ENCODE measurements at places on chromosomes 11 and 22. TPM values are rescaled to one million over a fixed set of nuclear protein-coding genes. Genes with fewer than 3 reads are reported as not detected.

- no peak for DNase-seq
These were observed 19.1 kb downstream of the DCPS start for GRCh38 chr11:126322996-126323395.

The OR2AG2 gene
- total RNA-seq: 0.19 TPM

DNA sequence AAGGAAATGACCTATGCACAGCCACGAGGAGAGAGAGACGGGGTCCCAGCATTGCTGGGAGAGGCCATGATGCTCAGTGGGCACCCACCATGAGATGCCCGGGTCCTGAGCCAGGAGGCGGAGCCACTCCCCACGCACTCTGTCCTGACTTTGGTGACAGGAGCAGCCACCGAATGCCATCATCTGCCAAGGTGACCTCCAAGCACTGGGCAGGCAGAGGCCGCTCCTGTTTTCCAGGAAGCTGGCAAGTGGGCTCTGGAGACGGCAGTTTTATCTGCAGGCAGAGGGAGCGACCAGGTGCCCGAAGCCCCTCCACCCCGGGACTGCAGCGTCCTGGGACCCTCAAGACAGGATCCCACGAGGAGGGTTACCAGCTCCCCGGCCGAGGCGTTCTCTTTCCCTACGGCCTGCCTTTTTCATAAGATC, 453.9 kb downstream of the BRD1 start:
- DNase-seq: peak; percentile 49

The PRSS23 gene
- 54.6 TPM for total RNA-seq

The BIK gene
- 4.7 TPM for total RNA-seq

DNA sequence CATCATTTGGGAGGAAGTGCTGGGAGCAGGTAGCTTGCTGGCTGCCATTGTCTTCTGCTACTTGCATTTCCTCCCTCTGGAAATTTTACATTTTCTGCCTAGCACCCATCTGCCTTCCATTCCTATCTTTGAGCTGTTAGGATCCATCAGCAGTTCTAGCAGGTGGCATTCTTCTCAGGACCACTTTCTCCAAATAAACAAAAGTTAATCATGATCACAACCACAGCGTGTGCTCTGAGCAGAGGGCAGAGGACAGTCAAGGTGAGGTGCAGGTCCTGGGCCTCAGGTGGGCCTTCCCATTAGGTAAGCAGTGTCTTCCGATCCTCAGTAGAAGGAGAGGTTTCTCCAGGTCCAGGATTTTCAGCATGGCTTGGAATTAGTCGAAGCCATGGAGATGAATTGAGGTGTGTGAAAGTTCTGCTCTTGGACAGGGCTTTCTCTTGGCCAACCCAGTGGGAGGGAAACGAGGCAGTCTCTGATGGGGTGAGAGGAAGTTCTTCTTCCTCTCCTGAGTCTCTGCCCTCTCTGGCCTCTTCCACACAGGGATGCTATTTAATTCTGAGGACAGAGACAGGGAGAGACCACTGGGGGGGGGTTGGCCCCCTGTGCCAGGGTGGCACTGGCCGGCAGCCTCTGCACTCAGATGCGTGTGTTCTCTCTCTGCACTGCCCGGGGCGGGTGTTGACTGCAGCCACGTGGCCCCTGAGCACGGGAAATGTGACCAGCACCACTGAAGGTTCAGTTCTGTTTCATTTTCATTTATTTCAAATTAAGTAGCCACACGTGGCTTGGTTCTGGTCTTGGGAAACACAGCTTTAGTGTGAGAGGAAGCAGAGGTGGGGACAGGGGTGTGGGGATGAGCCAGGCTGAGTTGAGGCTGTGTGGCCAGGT, 170.8 kb downstream of the TBC1D22A start:
- DNase-seq: no peak

DNA sequence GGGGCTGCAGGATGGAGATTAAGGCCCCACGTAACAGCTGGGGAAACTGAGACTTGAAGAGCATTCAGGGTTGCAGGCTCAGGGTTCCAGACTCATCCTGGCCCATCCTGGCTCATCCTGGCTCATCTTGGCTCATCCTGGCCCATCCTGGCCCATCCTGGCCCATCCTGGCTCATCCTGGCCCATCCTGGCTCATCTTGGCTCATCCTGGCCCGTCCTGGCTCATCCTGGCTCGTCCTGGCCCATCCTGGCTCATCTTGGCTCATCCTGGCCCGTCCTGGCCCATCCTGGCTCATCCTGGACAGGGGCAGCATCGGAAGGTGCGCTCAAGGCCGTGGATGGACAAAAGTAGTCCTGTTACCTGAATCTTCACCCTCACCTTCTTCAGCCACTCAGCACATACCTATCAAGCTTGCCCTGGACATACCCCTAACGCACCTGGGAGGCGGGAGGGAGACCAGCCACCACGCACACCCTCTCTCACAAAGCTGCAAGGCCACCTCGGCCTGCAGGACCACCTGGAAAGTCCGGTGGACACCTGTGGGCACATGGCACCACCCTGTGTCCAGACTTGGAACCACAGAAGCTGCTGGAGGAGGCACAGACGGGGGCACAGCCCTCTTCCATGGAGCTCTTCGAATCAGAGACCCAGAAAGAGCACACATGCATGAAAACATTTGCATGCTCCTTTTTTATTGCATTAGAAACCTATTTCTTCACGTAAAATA, 20.3 kb upstream of the NLRP6 start:
- no peak for DNase-seq

DNA sequence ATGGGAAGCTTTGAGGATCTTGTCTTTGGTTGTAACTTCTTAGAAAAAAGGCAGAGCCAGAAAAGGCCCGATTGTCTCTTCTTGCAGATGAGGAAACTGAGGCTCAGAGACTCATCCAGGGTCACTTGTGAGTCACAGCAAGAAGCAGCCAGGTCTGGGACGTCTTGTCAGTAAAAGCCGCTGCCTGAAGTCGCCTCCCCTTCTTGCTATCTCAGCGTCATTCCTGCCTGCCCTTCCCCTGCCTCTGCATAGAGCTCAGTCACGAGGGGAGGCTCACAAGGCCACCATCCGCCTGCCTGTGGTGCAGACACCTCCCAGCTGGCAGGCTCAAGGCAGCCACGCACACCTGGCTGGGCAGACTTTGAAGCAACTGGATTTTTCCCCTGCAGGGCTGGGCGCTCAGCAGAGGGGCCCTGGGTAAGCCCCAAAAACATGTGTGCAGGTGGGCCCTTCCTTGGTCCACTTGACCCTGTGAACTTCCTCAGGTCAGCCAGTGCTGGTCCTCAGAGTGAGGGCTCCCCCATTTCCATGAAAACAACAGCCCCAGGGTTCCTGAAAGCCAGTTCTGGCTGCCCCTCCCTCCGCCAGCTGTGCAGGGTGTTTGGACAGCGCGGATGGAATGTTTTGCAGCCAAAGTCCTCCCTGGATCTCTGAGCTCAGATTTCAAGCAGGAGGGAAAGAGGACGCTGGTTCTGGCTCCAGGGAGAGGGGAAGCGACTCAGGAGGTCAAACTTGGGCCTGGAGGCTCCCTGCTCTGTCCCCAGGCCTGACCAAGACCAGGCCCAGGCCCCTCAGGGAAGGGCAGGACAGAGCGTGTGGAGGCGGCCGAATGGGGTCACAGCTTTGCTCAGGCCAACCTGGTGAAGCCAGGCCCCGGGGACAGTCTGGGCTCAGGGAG, 6.0 kb upstream of the RAB3IL1 start:
- DNase-seq: peak; percentile 95

DNA sequence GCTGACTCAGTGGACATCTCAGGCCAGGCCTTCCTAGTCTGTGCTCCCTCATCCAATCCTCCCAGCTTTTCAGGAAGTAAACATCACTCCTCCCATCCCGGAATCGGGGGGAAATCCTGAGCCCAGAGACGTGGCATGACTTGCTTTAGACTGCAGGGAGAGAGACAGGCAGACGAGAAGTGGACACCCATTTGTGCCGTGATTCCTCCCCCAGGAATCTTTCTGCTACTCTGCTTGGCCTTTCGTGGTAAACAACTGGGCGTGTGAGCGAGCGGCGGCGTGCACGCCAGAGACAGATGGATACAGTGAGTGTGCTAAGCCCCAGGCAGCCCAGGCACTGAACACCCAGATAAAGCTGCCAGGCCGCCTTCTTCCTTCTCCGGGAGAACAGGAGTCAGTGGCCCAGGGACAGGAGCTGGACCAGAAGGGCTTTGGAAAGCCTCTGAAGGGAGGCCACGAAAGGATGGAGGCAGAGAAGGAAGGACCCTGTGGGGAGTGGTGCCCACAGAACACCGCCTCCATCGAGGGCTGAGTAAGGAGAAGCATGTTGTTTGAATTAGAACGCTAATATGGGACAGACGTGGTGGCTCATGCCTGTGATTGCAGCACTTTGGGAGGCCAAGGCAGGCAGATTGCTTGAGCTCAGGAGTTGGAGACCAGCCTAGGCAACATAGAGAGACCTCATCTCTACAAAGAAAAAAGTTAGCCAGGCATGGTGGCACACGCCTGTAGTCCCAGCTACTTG, 53.0 kb upstream of the PRR5 start:
- DNase-seq: no peak

The DMC1 gene
- 0.66 TPM for total RNA-seq

DNA sequence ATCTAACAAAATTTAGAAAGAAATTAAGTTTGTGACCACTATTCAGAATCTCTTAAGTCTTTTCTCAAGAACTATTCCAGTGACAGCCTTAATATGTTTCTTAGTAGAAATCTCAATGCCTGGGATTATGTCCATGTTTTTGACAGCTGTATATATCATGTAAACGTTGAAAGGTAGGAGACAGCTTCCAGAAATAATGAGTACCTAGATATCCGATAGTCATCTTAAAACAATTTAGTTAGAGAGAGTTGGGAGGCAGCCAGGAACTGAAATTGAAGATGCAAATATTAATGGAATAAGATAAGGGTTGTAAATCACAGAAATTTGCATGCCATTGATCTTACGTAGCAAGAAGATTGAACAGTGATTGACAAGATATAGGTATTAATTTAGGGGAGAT, 955.2 kb downstream of the JRKL start:
- DNase-seq: no peak

The APLNR gene
- total RNA-seq: 5.3 TPM

GRCh38 chr11:72433455-72434036, 785 bp downstream of the CLPB start:
- DNase-seq: no peak

The MLC1 gene
- total RNA-seq: 0.28 TPM

- no peak for DNase-seq
These were observed 1.4 kb downstream of the HTR3B start for GRCh38 chr11:113906038-113906437.

DNA sequence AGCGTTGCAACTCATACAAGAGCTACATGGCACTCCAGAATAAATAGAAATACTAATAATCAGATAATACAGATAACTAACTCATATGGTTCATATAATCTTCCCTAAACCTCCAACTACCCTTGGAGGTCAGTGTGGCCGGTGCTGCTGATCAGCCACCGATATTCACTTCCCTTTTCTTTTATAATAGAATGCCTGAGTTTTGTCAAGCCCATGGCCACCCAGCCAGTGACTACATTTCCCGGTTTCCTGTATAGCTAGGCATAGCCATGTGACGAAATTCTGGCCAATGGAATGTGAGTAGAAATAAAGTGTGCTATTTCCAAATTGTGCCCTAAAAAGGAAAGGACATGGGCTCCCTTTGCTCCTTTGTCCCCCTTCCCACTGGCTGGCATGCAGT, 5.9 kb upstream of the CAT start:
- no peak for DNase-seq

The PVALB gene
- total RNA-seq: 2.1 TPM

- DNase-seq: no peak
These were observed 23.9 kb downstream of the FADD start for GRCh38 chr11:70226967-70227366.

All from kidney (tissue), 22 donors.